ENCODE measurements at places on chromosomes 5 and 9.

GRCh38 chr5:2852446-2852845 lies 101.0 kb upstream of the IRX2 start:
- H3K4me3 ChIP-seq = no peak overlapping the region
- no peaks in the 10 kb centered on the region for H3K27me3 ChIP-seq
- no peak for DNase-seq
- H3K36me3 ChIP-seq = no peaks in the 10 kb centered on the region

- H3K4me3 ChIP-seq = no peak overlapping the region
- DNase-seq = no peak
- H3K36me3 ChIP-seq = no peaks in the 10 kb centered on the region
Observed at GRCh38 chr9:124444166-124444565, 6.1 kb upstream of the ADGRD2 start.

DNA sequence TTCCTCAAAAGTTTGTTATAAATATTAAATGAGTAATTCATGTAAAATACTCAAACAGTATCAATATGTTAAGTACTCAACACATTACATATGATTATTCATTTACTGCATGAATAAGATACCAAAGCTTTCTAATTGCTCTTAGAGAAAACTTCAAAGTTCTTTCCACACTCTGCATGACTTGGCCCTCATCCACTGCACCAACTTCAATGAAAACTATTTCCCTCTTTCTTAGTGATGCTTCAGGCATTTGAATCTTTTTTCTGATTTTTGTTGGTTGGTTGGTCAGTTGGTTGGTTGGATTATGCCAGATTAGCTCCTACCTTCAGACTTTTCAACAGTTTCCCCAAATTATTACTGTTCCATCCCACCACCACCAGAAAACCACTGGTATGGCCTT lies 314.7 kb upstream of the RGMB start:
- H3K4me3 ChIP-seq = no peak overlapping the region
- DNase-seq = no peak
- no peak overlapping the region for H3K27ac ChIP-seq
- H3K27me3 ChIP-seq = no peaks in the 10 kb centered on the region

- H3K4me3 ChIP-seq = no peak overlapping the region
- no peak overlapping the region for H3K27ac ChIP-seq
- no peak for DNase-seq
- peaks cover 16% of the 10 kb centered on the region for H3K36me3 ChIP-seq
- H3K27me3 ChIP-seq = no peaks in the 10 kb centered on the region
- peaks cover 7% of the 10 kb centered on the region for H3K4me1 ChIP-seq
Observed at GRCh38 chr9:109020581-109021511, 7.5 kb upstream of the CTNNAL1 start.

GRCh38 chr5:65034813-65035209 lies 266.1 kb downstream of the CWC27 start:
- H3K4me1 ChIP-seq = peaks cover 15% of the 10 kb centered on the region
- peak overlapping the region; percentile 40 for H3K27ac ChIP-seq
- peak; percentile 23 for DNase-seq
- peak overlapping the region; percentile 42 for H3K4me3 ChIP-seq
- peaks cover 7% of the 10 kb centered on the region for H3K27me3 ChIP-seq

- H3K27me3 ChIP-seq = no peaks in the 10 kb centered on the region
- no peaks in the 10 kb centered on the region for H3K36me3 ChIP-seq
- no peak for DNase-seq
Observed at GRCh38 chr5:77167695-77168121, 42.8 kb upstream of the PDE8B start.

- peak; percentile 30 for DNase-seq
- no peaks in the 10 kb centered on the region for H3K27me3 ChIP-seq
- H3K27ac ChIP-seq = peak overlapping the region; percentile 34
- peaks cover 37% of the 10 kb centered on the region for H3K4me1 ChIP-seq
Observed at GRCh38 chr9:4108754-4109465, 191.0 kb downstream of the GLIS3 start.

DNA sequence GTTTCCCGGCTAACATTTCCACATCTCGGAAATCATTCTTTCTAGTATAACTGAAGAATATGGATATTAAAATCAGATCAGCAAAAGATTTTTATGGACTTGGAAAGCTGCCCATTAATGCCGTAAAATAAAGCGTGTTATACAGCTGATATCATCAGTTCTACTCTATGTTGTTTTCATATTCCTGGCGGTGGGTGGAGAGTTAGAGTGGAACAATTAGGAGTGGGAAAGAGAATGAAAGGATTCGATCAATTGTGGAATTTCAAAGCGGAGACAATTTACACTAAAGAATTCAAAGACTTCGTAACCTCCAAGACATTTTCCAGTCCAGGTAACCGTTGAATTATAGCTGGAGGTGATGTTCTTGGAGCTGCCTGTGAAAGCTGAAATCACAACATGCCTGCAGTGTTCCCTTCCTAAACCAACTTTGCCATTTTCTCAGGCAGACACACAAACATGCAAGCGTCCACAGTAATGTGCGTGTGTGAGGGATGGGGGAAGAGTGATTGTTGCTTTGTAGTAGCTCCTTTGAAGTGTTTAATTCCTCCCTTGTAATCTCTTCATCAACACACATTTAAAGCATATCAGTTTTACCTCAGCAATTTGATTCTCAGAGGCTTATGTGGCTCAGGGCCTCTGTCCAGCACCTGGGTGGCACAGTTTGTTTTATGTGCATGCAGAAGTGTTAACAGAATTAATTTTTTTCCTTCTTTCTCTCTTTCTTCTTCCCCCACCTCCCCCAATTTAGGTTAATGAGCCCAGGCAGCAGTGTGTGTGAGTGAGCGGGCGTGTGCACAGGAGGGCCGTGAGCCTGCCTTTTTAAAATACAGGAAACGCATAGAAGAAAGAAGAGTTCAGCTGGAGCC lies 544.1 kb downstream of the RAB3C start:
- H3K4me1 ChIP-seq = peaks cover 45% of the 10 kb centered on the region
- H3K4me3 ChIP-seq = peak overlapping the region; percentile 36
- H3K27me3 ChIP-seq = no peaks in the 10 kb centered on the region
- H3K36me3 ChIP-seq = no peaks in the 10 kb centered on the region

DNA sequence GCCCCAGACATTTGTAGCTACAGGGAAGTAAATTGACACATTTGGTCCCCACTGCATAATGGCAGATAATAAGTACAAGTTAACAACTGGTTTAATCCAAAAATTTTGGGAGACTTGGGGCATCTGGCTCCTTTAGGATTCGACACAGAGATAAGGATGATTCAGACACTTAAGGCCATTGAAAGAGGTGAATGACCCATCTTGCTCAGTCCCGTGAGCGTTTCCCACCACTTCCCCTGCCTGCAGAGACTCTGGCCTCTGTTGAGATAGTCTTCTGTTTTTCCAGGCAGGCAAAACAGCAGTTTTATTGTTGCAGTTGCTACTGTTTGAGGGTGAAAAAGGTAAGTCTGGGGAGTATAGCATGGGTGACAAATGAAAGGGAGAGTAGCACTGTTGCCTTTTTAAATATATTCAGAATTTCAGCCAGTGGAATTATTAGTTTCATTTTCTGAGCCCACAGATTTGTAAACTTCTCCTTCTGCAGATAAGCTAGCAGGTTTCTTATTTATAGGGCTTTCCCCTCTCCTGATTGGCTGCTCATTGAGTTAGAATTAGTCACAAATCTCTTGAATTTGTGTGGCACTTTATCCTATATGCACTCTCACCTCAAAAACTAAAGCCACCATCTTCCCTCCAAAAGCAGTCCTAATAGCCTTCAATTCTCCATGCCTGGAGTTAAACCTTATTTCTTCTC lies 19.3 kb downstream of the ACO1 start:
- no peak overlapping the region for H3K4me3 ChIP-seq
- H3K4me1 ChIP-seq = no peaks in the 10 kb centered on the region
- H3K27me3 ChIP-seq = no peaks in the 10 kb centered on the region

DNA sequence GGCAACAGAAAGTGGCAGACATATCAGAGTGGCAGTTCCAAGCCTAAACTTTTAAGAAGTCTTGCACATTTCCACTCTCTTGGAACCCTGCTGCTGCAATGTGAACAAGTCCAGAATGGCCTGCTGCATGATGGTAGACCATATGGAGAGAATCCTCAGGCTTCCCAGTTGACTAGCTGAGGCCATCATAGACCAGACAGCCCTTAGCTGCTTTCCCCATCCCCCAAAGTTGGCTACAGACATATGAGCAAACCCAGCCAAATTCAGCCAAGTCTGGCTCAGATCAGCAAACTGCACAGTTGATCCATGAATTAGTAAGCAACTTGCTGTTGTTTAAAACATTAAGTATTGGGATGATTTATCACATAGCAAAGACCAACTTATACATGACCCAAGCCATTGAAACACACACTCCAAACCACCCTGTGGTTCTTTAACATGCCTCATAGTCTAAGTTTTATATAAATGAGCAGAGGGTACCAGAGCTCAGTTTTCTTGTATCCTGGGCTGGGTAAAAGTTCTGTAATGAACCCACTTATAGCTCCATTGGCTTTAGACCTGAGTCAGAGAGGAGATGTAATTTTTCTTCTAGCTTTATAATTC lies 19.9 kb downstream of the PPP3R2 start:
- no peaks in the 10 kb centered on the region for H3K27me3 ChIP-seq
- DNase-seq = no peak
- H3K4me3 ChIP-seq = no peak overlapping the region
- H3K36me3 ChIP-seq = no peaks in the 10 kb centered on the region

DNA sequence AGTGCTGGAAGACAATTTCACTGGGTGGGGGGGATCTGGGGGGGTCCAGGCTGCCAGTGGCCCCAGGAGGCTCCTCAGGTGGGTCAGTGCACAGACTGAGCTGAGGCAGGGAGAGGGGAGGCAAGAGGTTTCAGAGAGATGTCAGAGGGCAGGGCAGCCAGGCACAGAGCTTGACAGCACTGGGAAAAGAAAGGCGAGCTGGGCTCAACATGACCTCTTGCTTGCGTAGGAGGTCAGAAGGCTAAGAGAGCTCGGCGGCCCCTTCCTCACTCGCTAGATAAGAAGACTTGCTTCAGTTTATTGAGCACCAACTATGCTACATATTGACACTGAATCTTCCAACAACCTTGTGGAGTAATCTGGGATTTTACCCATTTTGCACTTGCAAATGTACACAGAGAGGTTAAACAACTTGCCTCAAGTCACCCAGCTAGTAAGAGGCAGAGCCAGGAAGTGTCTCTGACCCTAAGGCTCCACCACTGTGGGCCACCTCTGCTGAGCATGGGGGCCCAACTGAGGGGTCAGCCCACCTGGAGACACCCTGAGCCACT lies 3.5 kb downstream of the PDLIM7 start:
- H3K4me1 ChIP-seq = peaks cover 32% of the 10 kb centered on the region
- no peak overlapping the region for H3K27ac ChIP-seq
- H3K27me3 ChIP-seq = peaks cover 12% of the 10 kb centered on the region
- H3K36me3 ChIP-seq = no peaks in the 10 kb centered on the region
- H3K4me3 ChIP-seq = no peak overlapping the region

- H3K36me3 ChIP-seq = no peaks in the 10 kb centered on the region
- H3K4me3 ChIP-seq = no peak overlapping the region
- H3K27ac ChIP-seq = no peak overlapping the region
- no peak for DNase-seq
- H3K27me3 ChIP-seq = no peaks in the 10 kb centered on the region
- H3K4me1 ChIP-seq = peaks cover 6% of the 10 kb centered on the region
Observed at GRCh38 chr9:76751001-76751400, 13.2 kb upstream of the PCA3 start.

Measured in neural progenitor cell (in vitro differentiated cells).